ENCODE measurements at places on chromosomes 3 and 15. TPM values are rescaled to one million over a fixed set of nuclear protein-coding genes. Genes with fewer than 3 reads are reported as not detected.

Gene IQCH
- total RNA-seq = 6.6 TPM

Gene IGDCC3
- total RNA-seq = not detected

Gene PRKCD
- total RNA-seq = 36.8 TPM

Gene HYAL1
- 4.8 TPM for total RNA-seq

Gene SST
- total RNA-seq = not detected

Gene STARD5
- 9.5 TPM for total RNA-seq

Gene RETNLB
- total RNA-seq = not detected

Gene TBL1XR1
- total RNA-seq = 147 TPM

Gene CELSR3
- 1.1 TPM for total RNA-seq

Gene PLA2G4F
- 1.8 TPM for total RNA-seq

Gene ANKUB1
- not detected for total RNA-seq

Gene SLC28A1
- 0.59 TPM for total RNA-seq

Gene ITPKA
- not detected for total RNA-seq

Gene GMPPB
- 21.2 TPM for total RNA-seq

Gene FRMD5
- not detected for total RNA-seq

Gene EHHADH
- total RNA-seq = 5.6 TPM

Gene ATG3
- 68.2 TPM for total RNA-seq

Gene GLDN
- total RNA-seq = 67.2 TPM

Gene TIMP4
- 170 TPM for total RNA-seq

Gene PTX3
- 10.1 TPM for total RNA-seq

Gene DCP1A
- total RNA-seq = 24.9 TPM

Gene MEGF11
- not detected for total RNA-seq

Gene SSUH2
- not detected for total RNA-seq

Gene CADPS
- total RNA-seq = 45.8 TPM

Gene PRR20G
- total RNA-seq = not detected

Gene EIF2A
- total RNA-seq = 247 TPM

Gene GCSAM
- total RNA-seq = 0.66 TPM
